Stimulated activated CD4-positive, alpha-beta T cell treated with anti-CD3 and anti-CD28 coated beads, TNF-alpha, amount 100 ng/mL, for 1 hour (primary cell): ENCODE measurements at places on chromosomes 16 and 17.

GRCh38 chr16:68382296-68382718 is 66.0 kb downstream of the SMPD3 start:
- DNase-seq, result no peak

- DNase-seq, result no peak
These were observed 57.0 kb downstream of the FOXL1 start for GRCh38 chr16:86635176-86635876.

DNA sequence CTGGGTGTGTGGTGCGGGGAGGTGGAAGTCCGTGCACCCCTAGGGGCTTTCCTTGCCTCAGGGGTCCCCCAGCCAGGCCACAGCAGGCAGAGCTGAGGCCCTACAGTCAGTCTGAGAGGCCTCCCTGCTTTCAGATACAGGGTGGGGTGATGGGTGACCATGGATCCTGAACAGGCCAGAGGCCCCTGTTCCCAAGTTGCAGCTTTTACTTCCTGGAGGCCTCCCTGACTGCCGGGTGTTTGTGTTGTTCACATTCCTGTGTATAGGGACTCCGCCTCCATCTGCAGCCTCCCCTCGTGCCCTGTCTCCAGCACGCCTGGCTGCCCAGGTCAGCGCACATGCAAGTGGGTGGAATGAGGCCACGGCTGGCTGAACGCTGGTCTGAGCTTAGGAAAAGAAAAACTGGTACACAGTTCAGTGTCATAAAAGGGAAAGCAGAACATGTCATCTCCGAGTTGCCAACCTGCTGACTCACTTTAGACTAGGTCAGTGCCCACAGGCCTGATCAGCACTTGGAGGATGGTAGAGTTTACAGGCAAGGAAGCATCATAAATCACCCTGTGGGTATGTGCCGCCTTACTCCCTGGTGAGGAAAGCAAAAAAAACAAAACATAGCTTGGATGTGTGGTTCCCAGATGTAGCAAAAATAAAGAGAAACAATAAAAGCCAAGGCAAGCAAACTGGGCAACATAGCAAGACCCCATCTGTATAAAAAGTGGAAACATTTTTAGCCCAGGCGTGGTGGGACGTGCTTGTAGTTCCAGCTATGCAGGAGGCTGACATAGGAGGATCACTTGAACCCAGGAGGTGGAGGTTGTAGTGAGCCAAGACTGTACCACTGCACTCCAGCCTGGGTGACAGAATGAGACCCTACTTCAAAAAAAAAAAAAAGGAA is 6.2 kb upstream of the SLC7A6 start:
- no peak for DNase-seq

GRCh38 chr16:89686520-89687091 is at the start of gene CDK10:
Gene CDK10, plus strand, starts transcription at chr16:89686689. Its CDS starts 22 bp downstream, at chr16:89686711.
- peak; percentile 83 for DNase-seq

DNA sequence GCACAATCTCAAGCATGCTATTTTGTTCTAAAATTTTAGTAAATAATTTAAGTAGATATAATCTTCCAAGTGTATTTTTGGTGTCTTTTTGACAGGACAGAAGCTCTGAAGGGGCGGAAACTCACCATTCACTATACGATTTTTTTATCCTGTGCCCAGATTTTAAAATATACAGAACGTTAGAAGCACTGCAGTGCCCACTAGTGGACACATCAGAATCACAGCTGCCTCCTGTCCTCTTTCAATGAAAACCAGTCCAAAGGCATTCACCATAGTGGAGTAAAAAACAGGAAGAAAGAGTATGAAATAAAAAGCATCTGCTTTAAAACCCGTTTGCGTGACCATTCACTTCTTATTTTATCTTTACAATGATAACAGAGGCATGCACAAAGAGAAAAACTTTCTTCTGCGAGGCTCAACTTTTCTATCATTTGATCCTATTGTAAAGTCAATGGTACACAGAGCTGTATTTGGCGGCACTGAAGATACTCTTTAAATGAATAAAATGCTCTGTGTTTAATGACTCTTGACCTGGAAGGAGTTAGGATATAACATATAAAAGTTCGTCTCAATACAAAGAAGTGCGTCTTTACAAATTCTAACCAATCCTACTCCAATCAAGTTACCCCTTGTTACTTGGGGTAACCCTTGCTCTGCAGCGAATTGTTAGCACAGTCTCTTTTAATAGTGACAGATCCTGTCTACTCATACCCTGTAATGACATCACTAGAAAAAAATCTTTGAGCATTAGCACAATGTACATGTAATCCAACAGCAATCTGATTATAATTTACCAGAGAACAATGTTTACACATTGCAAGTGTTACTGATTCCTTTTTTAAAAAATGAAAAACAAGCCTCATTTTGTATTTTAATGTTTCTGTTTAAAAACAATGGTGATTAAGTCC is 339.8 kb upstream of the PSMD7 start:
- no peak for DNase-seq

DNA sequence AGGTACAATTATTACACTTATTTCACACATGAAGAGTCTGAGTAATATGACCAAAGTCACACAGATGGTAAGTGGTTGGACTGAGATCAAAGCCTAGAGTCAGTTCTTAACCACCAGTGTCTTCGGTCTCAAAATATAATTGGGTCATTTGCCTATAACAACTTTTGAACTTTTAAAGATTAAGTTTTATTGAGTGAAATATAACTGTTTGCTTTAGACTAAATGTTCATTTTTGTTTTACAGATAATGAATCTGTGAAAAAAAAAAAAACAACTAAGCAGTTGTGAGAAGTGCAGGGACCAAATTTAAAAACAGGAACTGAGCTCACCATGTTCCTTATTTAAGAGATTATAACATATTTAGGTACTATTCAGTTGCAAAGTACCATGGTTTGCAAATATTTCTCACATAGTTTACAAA is 150.1 kb downstream of the ITFG1 start:
- no peak for DNase-seq

GRCh38 chr17:82332669-82333278 is 792 bp downstream of the SECTM1 start:
- DNase-seq, result no peak

DNA sequence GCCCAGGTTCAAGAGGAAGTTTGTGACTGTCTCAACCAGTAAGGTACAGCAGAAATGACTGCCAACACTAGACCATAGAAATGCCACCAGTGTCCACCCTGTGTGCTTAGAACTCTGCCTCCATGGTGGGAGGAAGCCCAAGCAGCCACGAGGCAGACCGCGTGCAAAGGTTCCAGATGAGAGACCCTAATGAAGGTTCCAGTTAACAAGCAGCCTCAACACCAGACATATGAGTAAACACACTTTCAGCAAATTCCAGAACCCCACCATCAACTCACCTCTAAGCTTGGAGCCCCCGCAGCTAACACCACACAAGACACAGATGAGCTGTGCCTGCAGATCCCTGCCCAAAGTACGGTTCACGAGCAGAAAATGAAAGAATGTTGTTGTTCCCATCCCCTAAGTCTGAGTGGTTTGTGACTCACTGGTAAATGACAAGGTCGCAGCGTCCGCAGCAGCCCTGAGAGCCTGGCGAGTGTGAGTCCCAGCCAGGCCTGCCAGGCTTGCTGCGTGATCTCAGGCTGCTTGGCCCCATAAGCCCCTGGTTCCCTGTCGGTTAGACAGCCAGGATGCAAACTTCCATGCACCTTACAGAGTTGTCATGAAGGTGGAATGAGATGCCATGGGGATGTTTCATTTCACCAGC is 193.7 kb downstream of the C16orf95 start:
- no peak for DNase-seq

DNA sequence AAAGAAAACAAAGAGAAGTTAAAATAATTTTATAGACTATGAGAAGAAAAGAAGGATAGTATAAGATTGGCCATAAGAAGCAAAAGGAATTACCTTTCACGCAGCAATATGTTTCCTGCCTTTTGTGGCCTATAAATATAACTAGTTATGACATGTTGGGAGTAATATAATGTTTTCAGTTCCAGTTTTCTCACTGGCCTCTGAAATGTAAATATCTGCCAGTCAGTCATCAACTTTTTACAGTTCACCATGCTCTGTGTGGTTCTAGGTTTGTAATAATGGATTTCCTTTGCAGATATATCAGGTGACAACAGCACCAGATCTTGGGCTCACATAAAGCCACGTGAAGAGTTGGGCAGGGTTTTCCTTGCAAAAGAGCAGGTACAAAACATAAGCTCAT is 94.3 kb downstream of the ABCA8 start:
- no peak for DNase-seq

GRCh38 chr17:42270596-42270995 is 5.6 kb downstream of the STAT5B start:
- DNase-seq, result no peak

- DNase-seq, result no peak
These were observed 80.6 kb upstream of the CCL2 start for GRCh38 chr17:34174496-34174895.

GRCh38 chr17:32912218-32912897 is 15.6 kb upstream of the TMEM98 start:
- DNase-seq, result no peak

DNA sequence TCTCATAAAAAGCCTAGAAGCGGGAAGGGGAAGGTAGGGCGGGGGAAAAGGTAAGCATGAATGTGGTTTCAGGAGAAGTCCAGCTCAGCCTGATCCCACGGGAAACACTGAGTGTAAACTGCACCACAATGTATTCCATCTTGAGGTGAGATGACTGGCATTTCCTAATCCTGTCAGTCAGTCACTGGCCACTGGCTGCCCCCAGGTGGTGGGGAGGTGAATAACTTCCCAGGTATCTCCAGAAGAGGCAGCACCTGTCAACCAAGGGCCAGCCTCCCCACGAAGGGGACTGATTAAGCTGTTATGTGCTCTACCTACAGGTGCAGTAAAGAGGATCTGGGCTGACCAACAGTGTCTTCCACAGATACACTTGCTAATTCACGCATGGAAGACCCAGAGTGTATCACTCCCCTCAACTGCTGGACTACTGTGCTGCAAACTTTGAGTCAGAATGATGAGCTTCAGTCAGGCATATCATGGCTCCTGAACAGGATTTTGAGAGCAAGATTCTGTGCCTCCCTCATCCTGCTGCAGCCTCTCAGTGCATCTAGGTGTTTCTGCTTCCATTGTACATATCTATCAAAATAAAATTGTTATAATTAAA is 108.5 kb upstream of the CCL2 start:
- DNase-seq, result no peak

DNA sequence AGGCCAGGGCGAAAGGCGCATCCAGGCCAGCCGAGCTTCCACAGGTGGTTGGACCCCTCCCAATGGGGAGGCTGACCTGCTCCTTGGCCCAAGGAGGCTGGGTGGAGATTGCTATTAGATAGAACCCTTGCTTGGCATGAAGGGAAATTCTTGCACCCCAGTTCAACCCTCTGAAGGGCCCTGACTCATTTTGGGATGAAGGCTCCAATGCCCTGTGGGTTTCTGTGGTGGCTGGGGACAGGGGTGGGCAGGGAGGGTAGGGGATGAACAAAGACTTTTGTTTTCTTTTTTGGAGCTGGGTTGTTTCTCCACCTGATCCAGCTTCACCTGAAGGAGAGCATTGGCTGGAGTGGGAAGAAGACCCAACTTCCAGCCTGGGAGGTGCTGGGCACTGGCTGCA is 16.7 kb upstream of the TBX21 start:
- no peak for DNase-seq

- no peak for DNase-seq
These were observed 62.9 kb downstream of the SMPD3 start for GRCh38 chr16:68385371-68385770.

- DNase-seq, result peak; percentile 36
These were observed 10.5 kb downstream of the DOK4 start for GRCh38 chr16:57475711-57476339.

DNA sequence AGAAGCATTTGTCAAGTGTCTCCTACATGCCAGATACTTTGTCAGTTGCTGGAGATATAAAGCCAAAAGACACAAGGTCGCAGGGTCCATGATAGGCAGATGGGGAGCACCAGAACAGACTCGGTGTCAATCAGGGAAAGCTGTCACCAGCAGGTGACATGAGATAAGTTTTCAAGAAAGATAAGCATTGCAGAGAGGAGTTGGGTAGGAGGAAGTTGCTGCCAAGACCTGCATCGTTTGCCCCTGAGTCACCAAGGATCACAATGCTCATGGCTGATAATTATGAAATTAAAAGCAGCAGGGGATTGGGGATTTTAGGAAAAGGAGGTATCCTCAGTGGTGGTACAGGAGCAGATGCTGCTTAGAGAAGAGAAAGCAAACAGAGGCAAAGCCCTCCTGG is 551.1 kb upstream of the CDH11 start:
- no peak for DNase-seq

GRCh38 chr16:66950971-66951790 is 9.9 kb upstream of the CES3 start:
- DNase-seq, result no peak

- no peak for DNase-seq
These were observed at the start of gene ADGRG1 for GRCh38 chr16:57628008-57628781. Gene ADGRG1, plus strand, starts transcription at chr16:57628630. Its CDS starts 21,658 bp downstream, at chr16:57650288.

GRCh38 chr16:85535352-85536072 is 77.6 kb upstream of the GSE1 start:
- no peak for DNase-seq

DNA sequence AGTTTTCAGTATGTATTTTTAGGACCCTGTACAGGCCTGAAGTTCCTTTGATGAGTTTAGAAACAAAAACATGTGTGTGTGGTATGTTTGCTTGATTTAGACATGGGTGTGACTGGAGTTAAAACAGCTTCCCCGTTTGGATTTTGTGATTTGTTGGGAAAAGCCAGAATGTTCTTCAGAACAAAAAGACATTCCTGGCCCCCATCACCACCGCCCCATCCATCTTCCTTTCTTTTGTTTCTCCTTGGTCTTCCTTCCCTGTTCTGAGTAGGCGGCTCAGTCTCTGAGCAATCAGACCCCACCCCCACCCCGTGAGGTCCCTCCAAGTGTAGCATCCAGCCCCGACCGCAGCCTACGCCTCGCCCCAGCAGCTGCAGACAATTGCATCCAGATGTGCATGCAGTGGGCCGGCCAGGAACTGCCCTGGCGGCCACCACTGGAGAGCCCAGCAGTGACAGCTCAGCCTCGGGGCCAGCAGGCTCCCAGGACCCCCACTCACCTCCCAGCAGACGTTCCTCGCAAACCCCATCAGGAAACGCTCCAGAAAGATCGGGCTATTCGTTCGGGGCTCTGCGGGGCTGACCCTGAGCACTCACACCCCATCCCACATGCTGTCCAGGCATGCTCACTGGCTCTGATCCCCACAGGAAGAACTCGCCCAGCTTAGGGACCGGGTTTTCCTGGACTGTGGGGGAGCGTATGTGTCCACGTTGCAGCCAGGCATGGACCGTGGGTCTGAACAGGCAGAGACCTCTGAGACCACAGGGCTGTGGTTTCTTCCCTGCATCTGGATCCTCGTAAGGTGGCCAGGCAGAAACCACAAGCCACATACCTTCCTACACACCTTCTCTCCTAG is 99.8 kb upstream of the CDH5 start:
- no peak for DNase-seq

GRCh38 chr16:12078405-12079280 is 102.1 kb downstream of the SNX29 start:
- DNase-seq, result no peak
